ENCODE measurements at places on chromosomes 12 and 14. TPM values are rescaled to one million over a fixed set of nuclear protein-coding genes. Genes with fewer than 3 reads are reported as not detected.
A peak's percentile ranks its signal among the peaks of the same experiment; 100 is the strongest.

The LRRIQ1 gene
- total RNA-seq = not detected

The MYH6 gene
- total RNA-seq = 1.6 TPM

DNA sequence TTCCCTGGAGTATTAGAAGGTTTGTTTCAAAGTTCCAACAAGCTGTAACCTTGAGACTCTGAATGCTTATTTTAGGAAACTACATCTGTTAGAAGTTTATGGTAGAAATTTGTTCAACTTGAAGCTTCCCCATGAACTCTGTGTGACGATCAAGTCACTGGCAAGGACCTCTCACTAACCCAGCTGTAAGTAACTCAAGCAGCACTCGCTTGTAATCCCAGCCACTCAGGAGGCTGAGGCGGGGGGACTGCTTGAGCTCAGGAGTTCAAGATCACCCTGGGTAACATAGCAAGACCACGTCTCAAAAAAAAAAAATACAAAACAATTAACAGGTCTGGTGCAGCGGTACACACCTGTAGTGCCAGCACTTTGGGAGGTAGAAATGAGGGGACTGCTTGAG lies 25.6 kb downstream of the TESC start:
- DNase-seq = no peak

GRCh38 chr14:78450669-78451318 lies 280.6 kb downstream of the NRXN3 start:
- DNase-seq = no peak

- no peak for DNase-seq
Observed at GRCh38 chr12:68207276-68207675, 18.3 kb downstream of the IL26 start.

GRCh38 chr14:23454445-23454856 lies 15.1 kb upstream of the NGDN start:
- DNase-seq = no peak

- DNase-seq = no peak
Observed at GRCh38 chr14:91606851-91607250, 96.7 kb upstream of the PPP4R3A start.

GRCh38 chr12:16072678-16073077 lies 161.5 kb downstream of the DERA start:
- DNase-seq = no peak

DNA sequence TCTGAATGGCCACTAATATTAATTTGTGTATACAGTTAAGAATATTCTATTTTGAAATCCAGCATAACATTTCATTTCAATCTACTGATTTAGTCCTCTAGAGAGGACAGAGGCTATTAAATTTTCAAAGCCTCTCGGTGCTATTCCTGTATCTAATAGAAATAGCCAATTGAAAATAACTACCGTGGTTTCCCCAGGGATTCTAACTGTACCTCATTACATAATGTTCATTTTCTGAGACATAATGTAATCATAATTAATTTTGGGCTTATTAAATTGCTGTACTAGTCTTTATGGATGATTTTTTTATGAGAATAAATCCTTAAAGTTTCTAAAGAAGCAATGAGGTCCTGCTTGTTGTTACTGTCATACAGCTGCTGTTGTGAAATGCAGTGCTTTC lies 38.6 kb upstream of the ACSS3 start:
- DNase-seq = no peak

DNA sequence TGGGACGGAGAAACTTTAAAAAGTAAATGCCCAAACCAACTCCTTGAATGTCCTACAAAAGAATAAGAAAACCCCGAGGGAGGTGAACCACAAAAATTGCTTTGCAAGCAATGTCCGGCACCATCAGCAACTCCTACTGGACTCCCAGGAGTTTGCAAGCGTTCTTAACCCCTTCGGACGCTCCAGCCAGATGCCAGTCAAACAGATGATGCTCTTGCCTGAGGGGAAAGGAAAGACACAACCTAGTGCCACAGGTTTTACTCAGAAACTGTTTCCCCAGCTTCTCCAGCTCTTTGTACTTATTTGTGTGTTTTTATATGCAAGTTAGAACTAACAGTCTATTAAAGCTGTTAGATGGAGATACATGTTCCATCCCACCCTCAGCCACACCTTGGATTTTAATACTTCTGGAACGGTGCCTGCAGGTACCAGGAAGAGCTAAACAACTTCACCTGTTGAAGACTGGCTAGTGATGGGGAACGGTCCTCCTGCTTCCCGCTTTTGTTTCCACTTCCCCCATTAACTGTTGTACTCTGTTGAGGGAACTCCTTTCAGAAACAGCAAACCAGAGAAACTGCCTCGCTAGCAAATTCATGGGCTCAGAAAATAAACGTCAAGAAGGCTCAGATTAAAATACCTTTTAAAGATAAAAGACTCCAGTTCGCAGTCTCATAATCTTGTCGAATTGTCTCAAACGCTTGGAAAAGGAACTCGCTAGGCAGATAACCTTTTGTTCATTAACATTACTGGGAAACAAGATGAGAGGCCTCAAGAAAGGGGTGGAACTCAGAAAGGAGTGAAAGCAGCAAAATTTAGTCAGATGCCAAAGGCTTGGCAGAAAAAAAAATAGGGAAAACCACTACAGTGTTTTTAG lies 1.1 kb upstream of the FERMT2 start:
- DNase-seq = peak; percentile 32

DNA sequence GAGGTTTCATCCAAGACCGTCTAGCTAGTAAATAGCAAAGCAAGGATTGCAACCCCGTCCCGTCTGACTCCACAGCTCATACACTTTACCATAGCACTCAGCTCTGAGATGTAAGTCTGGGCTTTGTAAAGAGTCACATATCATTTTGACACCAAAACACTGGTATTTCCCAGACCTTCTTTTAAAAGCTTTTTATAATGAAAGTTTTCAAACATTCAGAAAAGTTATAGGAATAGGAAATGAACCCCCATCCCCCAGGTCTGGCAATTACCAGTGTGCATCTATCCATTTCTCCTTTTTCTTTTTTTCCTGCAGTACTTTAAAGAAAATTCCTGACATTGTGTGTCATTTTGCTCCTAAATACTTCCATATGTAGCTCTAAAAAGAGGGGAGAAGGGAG lies 183.6 kb upstream of the CCND2 start:
- no peak for DNase-seq
